ENCODE measurements at places on chromosomes 3 and 15.

GRCh38 chr15:40927873-40928806, 1.0 kb upstream of the DLL4 start:
- DNase-seq = no peak

- DNase-seq = no peak
Measured at GRCh38 chr3:187870360-187871203, 125.3 kb upstream of the BCL6 start.

DNA sequence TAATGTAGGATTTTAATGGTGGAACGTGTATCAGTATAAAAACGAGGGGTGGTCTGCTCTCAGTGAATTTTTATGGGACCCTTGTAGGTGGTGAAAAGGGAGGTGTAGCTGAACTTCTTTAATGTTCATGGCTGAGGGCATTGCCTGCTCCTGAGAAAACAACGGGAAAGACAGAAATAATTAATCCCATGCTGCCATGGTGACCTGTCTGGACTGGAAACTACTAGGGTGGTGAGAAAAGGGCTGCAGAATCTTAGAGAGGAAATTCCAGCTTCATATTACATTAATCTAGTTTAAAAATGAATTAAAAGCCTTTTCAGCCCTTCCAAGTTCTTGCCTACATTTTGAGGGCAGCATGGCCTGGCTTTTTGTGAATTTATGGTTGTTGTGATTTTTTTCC, 47.6 kb downstream of the ZBTB38 start:
- no peak for DNase-seq

DNA sequence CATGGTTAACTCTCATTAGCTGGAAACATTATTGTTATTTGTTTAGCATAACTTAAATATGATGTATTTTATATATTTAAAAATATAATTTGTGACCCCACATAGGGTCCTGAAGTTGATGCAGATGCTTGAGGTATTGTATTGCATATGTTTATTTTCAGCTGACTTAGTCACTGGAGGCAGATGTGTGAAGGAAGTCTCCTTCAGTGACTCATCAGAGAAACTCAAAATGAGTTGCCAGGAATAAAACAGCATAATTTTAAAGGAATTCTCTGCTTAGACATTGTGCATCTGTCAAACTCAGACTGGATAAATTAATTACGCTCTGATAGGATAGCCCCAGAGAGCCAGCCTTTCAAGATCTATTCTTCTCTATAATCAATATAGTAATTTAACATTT, 7.9 kb upstream of the OR4F6 start:
- no peak for DNase-seq

DNA sequence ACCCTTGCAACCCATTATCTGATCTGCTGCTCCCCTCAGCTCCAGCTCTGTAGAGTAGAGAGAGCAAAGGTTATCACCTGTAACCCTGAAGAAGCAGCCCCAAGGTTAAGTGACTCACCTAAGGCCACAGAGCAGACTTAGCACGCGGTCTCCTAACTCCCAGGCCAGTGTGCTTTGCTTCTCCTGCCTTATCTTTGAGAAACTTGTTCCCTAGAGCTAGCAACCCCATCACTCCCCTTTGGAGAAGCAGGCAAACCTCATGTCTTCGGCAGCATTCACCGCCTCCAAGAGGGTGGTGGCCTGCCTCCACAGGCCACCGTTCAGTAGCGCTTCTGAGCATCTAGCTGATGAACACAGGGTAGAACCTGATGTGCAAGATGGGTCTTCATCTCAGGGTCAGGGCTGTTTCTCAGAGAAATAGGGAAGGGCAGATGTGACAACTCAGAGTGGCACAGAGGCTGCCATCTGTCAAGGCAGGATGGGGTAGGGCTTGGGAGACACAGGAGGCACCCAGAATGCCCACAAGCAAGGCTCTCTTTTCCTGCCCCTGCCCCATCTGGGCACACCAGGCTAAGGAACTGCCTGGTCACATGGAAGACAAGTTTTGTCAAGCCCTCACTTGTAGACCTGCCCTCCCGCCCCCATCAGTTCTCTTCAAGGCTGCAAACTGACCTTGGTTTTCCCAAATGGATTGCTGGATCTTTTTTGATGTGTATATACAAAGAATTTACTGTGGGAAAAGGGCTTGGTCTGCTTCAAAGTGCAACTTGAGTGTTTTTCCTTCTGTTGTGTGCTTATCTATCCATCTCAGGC, 34.9 kb upstream of the CLK3 start:
- no peak for DNase-seq
